GM12878 (cell line): ENCODE measurements at places on chromosomes 7 and 10.

GRCh38 chr7:132412435-132412834 is 163.8 kb downstream of the PLXNA4 start:
- DNase-seq, result no peak

DNA sequence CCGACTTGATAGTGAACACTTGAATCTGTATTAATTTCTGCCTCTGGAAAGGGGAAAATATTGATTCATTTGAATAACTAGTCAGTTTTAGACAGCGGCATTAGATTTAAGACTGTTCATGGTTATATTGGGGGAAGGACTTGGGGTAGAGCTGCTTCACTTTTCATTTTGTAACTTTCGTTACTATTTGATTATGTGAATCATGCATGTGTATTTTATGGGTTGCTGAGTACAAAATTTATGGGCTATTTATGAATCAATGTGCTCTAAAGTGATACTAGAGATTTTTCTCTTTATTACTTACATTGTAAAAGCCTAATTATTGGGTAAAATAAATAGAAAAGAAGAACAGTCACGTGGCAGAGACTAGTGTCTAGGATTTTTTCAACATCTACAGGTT is 4.9 kb downstream of the GLUD1 start:
- DNase-seq, result no peak

GRCh38 chr10:114650266-114650665 is 7.8 kb downstream of the ABLIM1 start:
- DNase-seq, result no peak

GRCh38 chr10:103901299-103901698 is 16.7 kb downstream of the STN1 start:
- DNase-seq, result no peak

DNA sequence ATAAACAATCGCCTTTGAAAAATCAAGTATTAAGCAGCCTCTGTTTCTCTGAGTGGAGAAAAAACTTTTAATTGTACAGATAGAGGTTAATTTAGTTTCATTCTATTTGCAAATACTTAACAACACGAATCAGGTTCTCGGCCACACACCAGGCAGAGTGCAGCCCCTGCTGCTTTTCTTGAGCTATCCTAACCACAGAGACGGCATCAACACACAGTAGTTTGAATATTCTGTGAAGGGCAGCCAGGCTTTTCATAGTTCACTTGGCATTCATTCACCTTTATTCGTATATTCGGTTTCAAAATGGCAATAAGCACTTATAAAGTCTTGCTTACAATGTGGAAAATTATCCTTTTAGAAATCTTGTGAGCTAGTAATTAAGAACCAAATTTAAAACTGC is 5.7 kb downstream of the ADARB2 start:
- DNase-seq, result no peak

- no peak for DNase-seq
These were observed 102.3 kb upstream of the BTBD16 start for GRCh38 chr10:122168598-122169394.

GRCh38 chr7:55080000-55080623 is 61.3 kb downstream of the EGFR start:
- DNase-seq, result no peak

DNA sequence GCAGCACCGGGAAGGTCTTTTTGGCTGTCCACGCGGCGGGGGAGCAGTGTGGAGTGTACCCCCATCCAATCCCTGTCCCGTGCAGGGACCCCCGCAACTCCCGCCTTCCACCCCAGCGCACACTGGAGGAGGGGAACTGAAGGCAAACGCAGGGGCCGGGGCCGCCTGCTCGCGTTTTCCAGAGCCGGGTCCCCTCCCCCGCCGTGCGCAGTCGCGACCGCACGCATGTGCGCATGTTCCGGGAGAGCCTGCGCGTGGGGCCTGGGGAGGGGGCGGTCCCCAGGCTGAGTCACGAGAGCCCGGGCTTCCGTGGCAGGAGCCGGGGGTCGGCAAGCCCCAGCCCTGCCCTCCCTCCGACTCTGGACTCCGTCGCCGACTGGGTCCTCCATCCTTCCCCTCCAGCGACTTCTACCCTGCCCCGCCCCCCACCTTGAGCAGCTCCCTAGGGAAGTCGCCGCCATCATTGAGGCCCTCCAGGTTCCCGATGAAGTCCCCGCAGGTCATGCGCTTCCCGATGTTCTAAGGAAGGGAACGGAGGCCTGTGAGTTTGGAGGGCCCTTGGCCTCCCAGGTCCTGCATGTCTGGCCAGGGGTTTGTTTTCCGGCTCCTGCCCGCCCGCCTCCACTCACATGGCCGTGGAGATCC is 8.0 kb downstream of the PSD start:
- no peak for DNase-seq

GRCh38 chr7:69732203-69732602 is 133.9 kb downstream of the AUTS2 start:
- no peak for DNase-seq

DNA sequence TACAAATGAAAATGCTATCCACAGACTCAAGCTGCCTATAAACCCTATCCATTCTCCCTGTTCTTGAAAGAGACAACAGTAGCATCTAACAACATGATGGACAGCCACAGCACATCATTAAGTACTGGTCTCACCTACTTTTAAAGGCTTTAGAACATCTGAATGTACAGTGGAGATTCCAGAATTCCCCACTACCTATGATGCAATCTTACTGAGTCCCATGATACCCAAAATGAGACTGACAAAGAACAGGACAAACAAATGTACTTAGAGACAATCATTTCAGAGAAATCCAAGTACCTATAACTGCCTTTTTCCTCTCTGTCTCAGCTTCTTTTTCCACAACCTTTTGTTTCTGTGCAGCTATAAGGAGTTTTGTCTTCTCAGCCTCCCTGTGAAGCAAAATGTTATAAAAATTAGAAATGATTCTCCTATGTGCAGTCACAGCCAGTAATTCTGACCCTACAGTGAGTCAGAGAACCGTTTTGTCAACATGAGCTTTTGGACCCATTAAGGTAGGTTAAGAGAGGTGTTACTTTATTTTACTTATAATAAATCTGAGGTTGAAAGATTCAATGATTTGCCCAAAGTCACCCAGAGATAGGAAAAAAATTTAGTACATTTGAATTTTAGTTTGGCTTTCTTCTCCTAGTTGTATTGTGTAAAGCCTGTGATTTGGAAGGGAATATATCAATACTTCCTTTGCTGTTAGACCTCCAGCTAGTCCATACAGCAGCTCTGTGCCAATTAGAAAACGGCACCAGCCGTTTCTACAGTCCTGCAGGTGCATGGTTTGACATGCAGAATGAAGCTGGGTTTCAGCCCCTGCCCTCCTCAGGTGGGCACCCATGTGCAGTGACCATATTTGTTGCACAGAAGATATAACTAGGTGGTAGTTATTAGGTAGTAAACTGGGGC is 21.9 kb downstream of the ERLIN1 start:
- DNase-seq, result no peak
